CD8-positive, alpha-beta memory T cell (primary cell): ENCODE measurements at places on chromosomes 7 and 10.

DNA sequence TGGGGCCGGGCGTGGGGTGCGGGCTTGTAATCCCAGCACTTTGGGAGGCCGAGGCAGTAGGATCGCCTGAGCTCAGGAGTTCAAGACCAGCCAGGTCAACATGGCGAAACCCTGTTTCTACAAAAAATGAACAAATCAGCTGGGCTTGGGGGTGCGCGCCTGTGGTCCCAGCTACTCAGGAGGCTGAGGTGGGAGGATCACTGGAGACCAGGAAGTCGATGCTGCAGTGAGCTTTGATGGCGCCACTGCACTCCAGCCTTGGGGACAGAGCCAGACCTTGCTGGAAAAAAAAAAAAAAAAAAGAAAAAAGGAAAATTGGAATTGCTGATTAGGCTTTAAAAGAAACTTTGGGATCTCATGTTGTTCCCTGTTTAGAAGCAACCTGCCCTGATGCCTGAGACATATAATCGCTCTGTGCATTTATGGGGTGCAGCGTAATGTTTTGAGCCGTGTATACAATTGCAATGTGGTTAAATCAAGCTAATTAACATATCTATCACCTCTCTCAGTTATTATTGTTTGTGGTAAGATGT lies 851 bp downstream of the AKR1E2 start:
- no peak for DNase-seq

- DNase-seq = no peak
Measured at GRCh38 chr10:63780101-63780500, 258.9 kb downstream of the REEP3 start.

- DNase-seq = no peak
Measured at GRCh38 chr7:132261327-132262159, 314.7 kb downstream of the PLXNA4 start.

GRCh38 chr10:75236178-75236825 lies 545 bp upstream of the COMTD1 start:
- no peak for DNase-seq

- no peak for DNase-seq
Measured at GRCh38 chr7:29316926-29317325, 122.4 kb downstream of the CHN2 start.

DNA sequence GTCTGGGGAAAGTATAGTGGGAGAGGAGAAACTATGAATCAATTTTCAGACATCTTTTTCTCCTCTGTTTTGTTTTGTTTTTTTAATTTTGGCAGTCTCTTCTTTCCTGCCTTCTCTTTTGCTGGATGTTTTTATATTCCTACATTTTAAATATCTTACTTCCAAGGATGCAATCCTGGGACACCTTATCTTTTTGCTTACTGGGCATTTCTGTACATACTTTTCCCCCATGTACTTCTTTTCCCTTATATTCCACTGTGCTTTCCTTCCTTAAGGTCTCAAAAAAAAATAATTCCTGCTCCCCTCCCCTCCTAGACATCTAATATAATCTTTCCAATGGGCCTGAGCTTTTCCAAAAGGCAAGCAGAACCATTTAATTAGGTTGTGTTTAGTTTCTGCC lies 701.1 kb downstream of the NRG3 start:
- no peak for DNase-seq

DNA sequence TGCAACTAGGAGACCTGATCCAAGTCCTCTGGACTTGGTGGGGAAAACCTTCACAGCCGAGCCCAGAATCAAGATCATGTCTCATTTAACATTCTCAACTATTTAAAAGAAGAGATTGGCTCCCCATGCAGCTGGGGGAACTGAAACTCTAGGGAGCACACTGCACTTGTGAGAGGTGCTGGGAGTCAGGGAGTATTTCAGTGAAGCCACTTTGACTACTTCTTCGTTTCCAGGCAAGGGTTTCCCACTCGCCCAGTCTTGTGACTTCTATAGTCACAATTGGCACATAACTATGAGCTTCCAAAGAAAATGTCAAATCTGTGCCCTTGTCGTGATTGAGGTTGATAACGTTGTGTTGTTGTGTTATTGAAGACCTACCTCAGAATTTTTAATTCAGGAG lies 62.9 kb downstream of the AKR1B1 start:
- no peak for DNase-seq

DNA sequence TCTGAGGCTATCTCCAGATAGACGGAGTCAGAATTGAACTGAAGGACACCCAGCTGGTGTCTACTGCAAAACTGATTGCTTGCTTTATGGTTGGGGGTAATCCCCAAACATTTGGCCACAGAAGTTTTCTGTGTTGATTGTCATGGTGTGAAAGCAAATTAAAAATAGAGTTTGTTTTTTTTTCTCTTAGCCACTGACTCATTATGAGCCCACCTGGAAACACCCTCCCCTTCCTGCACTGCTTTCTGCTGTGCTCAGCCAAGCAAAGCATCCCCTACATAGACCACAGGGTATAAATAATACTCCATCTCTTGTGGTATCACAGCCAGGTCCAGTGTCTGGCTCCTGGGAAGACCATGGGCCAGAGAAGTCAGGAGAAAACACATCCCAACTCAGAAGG lies 6.5 kb upstream of the VWC2 start:
- DNase-seq = no peak

- no peak for DNase-seq
Measured at GRCh38 chr7:30846378-30846777, 65.3 kb upstream of the AQP1 start.

- no peak for DNase-seq
Measured at GRCh38 chr7:25009257-25009656, 29.3 kb upstream of the OSBPL3 start.

GRCh38 chr7:158102897-158103296 lies 484.7 kb downstream of the PTPRN2 start:
- DNase-seq = no peak

DNA sequence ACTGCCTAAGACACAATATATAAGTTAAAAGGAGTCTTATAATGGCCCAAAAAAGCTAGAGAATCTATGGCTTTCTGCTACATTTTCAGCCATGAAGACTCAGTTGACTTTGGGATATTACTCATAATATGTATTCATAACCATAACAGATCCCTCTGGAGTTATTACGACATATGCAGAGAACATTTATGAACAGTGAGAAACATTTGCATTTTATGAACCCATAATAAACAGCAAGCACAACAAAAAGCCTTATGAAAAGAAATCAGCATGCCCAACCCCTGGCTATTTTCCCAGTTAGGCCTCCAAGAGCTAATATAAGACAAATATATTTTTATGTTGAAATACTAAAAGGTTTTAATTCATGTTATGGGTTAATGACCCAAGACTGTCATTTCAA lies 52.4 kb downstream of the ARMH3 start:
- no peak for DNase-seq

GRCh38 chr7:121081327-121081936 lies 92.9 kb downstream of the CPED1 start:
- DNase-seq = no peak

DNA sequence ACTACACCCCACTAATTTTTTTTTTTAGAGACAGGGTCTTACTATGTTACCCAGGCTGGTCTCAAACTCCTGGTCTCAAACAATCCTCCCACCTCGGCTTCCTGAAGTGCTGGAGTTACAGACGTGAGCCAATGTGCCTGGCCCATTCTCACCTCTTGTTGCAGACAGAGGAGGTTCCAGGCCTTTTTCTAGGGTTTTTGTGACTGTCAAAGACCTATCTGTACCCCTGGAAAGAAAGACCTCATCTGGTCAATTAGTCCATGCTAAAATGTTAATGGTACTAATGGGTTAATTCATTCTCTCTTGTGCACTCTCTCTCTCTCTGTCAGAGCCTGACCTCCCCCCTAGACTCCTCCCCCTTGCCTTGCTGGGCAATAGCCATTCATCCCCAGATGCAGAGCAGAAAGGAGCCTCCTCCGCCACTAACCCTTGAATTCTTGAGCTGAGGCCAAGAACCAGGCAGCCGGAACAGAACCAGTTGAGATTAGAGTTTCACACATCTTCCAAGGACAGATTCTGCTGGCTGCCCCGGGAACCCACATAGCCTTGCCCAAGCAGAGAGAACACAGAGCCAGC lies 209.7 kb downstream of the SKIDA1 start:
- no peak for DNase-seq

- DNase-seq = peak; percentile 42
Measured at GRCh38 chr7:88218836-88219605, 817 bp downstream of the SRI start.

- DNase-seq = no peak
Measured at GRCh38 chr7:46850563-46851330, 731.2 kb downstream of the TNS3 start.

GRCh38 chr10:48306265-48306869 lies at the start of gene MAPK8:
Gene MAPK8, plus strand, starts transcription at chr10:48306677. Its CDS starts 94,984 bp downstream, at chr10:48401661.
- DNase-seq = peak; percentile 93

GRCh38 chr10:79393221-79393923 lies 46.1 kb downstream of the PPIF start:
- no peak for DNase-seq

GRCh38 chr7:143050931-143051330 lies 1.2 kb upstream of the OR6V1 start:
- no peak for DNase-seq

DNA sequence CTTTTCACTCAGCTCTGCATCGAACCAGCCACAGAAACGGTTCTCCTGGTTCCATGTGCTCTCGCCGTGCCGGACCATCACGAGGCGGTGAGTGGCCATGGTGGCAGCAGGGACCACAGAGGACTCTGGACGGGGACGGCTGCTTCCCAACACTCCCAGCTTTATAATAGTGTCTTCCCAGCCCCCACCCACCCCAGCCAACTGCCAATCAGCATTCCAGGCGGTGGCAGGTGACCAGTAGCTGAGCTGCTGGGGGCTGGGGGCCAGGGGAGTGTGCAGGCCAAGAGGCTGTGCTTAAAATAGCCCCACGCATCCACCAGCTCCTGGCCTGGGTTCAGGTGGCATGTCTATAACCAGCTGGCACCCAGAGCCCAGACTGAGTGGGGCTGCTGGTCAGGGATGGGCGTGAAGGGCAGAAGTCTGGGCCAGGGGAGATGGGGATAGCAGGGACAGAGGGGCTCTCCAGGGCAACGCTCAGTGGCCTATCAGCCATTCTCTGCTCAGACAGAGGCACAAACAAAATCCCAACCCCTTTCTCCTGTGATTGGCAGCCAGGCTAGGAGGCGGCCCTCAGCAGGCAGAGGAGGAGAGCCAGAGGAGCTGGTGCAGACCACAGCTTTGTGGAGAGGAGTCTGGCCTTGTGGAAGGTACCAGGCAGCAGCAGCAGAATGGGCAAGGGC lies at the start of gene PGAM2:
Gene PGAM2, minus strand, starts transcription at position 137 of the 680 bp plus-strand sequence. Its CDS starts 38 bp downstream, at position 99.
- no peak for DNase-seq

GRCh38 chr10:44253769-44254462 lies 131.0 kb downstream of the CXCL12 start:
- no peak for DNase-seq

- no peak for DNase-seq
Measured at GRCh38 chr10:50304660-50305059, 53.3 kb upstream of the ASAH2 start.

GRCh38 chr7:86846494-86847190 lies 202.9 kb downstream of the GRM3 start:
- DNase-seq = no peak

- DNase-seq = no peak
Measured at GRCh38 chr10:33211106-33211878, 123.2 kb downstream of the NRP1 start.

DNA sequence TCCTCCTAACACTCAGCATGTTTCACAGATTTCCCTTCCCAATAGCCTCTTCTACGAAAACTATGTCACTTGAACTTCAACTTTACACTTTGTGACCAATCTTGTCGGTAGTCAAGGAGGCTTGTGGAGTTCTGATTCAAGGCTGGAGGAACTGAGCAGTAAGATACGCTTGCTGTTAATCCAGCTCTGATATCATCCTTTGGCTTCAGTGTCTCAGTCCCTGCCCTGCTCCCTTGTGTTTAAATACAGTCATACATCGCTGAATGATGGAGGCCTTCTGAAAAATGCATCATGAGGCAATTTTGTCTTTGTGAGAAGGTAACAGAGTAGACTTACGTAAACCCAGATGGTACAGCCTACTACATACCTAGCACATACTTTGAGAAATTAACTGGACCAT lies 173.6 kb downstream of the RNF133 start:
- DNase-seq = no peak

- DNase-seq = no peak
Measured at GRCh38 chr7:31077484-31078362, 25.6 kb downstream of the ADCYAP1R1 start.

GRCh38 chr7:2474813-2475677 lies 1.2 kb downstream of the GRIFIN start:
- no peak for DNase-seq

- DNase-seq = no peak
Measured at GRCh38 chr7:125654076-125654475, 724.5 kb upstream of the POT1 start.

DNA sequence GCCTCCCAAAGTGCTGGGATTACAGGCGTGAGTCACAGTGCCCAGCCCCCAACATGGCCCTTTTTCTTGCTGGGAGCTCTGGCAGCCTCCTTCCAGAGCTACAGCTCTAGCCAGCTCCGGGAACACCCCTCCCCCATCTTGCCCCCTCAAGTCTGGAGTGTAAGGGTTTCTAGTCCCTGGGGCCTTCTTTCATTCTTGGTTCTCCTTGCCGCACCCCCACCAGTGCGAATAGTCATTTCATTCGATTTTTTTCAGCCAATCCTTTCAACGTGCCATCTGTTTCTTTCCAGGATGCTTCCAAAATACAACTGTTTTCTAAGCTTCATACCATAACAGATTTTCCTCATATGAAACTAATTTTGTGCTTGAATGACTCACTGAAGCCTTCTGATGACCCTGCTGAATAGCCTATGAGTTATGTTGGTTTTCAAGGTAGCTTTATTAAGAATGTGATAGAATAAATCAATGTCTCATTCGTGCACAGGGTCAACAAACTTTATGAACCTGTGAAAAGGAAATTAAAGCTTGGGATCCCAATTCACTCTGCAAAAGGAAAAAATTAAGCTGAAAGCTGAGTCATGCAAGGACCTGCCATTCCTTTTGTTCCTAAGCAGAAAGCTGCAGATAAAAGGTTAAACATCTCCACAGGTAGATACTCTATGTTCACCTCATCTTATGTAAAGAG lies 38.6 kb downstream of the CDC14C start:
- no peak for DNase-seq

DNA sequence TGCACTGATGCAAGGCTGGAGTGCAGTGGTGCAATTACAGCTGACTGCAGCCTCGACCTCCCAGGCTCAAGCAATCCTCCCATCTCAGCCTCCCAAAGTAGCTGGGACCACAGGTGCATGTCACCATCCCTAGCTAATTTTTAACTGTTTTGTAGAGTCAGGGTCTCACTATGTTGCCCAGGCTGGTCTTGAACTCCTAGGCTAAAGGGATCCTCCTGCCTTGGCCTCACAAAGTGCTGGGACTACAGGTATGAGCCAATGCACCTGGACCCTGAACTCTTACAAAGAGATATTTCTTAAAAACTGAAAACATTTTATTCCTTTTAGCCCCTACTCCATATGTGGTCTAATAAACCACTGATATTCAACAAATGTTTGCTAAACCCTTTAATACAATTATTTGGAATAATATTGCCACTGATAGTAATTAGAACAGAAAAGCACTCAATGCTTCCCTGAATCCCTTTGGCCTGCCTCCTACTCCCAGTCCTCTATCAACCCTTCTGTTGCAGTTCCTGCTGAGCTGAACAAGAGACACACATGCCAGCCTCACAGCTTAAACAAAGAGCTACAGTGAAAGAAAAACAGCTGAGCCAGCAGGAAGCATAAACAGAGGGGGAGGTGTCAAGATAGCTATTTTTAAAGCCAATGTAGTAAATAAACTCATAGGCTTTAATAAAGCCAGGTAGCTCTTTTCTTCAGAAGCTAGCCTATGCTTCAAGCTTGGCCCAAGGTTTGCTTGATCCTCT lies 7.0 kb upstream of the GNAI1 start:
- no peak for DNase-seq

GRCh38 chr10:124238367-124238766 lies 145.0 kb upstream of the CHST15 start:
- no peak for DNase-seq

- no peak for DNase-seq
Measured at GRCh38 chr7:133081119-133081598, 731 bp downstream of the CHCHD3 start.
